ENCODE measurements at places on chromosomes 4 and X.

- DNase-seq, result peak; percentile 26
Measured at GRCh38 chrX:155027509-155028066, 944 bp downstream of the FUNDC2 start.

- DNase-seq, result no peak
Measured at GRCh38 chr4:37993806-37994205, 33.6 kb downstream of the PTTG2 start.

- DNase-seq, result peak; percentile 21
Measured at GRCh38 chr4:107035819-107036583, at the start of gene DKK2. TSS of gene DKK2 (minus strand) at chr4:107036313. CDS start at chr4:107035591, 722 bp downstream.

- no peak for DNase-seq
Measured at GRCh38 chr4:81491943-81492342, 20.2 kb upstream of the RASGEF1B start.

DNA sequence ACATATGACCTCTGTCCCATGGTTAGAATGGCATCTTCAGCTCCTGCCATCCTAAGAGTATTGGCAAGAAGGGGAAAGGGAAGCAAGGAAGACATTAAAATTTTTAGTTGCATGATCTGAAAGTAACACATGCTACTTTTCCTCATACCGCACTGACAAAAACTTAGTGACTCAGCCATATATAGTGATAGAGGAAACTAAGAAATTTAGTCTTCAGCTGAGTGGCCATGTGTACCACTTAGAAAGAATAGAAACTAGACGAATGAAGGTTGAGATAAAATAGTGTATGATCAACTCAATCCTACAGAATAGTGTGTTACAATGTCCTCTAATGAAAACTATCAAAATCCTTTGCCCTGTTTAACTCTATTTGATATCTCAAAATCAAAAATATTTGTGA, 164.1 kb downstream of the PPP3CA start:
- no peak for DNase-seq

DNA sequence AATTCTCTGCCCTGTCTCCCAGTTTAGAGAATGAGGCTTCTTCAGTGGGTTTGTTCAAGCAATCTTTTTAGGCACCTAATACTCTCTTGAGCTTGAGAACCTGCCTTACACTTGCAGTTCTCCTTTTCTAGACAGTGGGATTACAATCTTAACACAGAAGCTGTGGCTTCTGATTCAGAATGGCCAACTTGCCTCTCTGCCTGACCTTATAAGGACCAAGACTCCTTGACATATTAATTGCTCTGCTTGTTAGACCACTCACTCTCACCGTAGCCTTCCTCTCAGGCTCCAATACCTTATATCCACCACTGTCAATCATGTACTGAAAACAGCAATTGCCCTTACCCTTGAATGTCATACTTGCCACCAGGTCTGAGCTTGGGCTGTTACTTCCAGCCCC, 338.7 kb upstream of the MAOA start:
- DNase-seq, result no peak

GRCh38 chr4:4800646-4801408, 58.6 kb upstream of the MSX1 start:
- DNase-seq, result peak; percentile 51

- DNase-seq, result no peak
Measured at GRCh38 chr4:23279377-23279986, 586.7 kb downstream of the GBA3 start.

- DNase-seq, result no peak
Measured at GRCh38 chrX:74448669-74449068, 27.4 kb downstream of the SLC16A2 start.

DNA sequence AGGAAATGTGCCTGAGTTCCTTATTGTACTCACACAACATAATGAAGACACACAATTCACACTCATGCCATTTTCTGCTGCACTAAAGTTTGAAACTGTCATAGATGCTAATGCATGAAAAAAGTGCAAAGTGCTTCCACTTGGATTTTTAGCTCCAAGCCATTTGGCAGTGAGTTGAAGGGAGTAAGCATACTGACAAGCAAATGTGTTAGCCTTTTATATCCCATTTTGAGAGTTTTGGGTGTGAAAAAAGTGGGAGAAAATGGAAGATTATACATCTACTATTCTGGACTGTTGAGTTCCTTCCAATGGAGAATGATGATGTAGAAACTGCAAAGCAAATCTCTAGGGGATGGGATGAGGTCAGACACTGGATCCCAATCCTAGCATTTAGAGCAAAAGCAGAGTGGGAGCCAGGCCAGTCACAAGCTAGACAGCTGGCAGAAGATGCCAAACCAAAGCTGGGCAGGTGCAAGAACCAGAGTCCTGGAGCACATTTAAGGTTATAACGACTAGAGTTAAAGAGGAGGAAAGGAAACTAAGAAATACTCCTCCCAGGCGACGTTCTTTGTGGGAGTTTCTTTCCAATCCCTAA, 216.8 kb downstream of the FBXO8 start:
- no peak for DNase-seq

DNA sequence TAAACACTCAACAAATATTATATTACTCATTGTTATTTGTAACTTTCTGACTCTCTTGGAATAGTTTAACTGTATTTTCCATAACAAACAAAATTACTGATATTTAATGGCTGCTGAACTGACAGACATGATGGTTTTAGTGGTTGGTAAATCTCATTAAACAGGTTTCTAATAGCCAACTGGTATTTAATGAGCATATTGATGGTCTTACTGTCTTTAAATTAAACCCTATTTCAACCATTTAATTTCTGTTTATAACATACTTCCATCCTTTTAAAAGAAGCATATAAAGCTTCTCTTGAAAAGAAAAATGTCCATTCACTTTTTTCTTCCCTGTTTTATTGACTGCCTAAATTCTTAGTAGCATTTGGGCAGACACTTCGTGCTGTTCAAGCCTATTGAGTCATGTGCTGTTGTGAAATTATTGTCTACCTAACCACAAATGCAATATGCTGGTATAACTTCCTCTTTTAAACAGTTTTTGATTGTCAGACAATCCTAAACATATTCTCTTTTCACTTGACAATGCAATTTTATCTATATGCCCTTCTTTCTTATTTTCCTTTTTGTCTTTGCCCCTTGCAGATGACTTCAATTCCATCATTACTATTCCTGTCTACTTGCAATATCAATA, 163.9 kb upstream of the SLC7A11 start:
- DNase-seq, result peak; percentile 68

DNA sequence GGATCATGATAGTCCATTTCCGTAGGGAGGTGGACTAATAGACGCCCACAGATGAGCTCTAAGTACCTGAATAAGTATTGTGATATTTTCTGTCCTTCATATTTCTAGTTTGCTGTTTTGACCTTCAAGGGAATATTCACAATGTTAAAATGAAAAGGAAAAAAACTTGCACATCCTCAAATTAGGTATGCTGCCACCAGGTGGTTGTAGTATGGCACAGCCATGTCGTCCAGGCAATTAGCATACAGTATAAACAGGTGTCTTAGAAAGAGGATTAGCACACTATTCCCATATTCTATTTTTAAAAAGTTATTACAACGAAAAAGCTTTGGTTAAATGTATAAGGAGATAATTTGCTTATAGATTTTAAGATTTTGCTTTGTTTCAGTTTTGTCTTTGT, 802.0 kb downstream of the RPA4 start:
- peak; percentile 55 for DNase-seq

GRCh38 chrX:15350329-15350996, 15.1 kb upstream of the PIGA start:
- no peak for DNase-seq

DNA sequence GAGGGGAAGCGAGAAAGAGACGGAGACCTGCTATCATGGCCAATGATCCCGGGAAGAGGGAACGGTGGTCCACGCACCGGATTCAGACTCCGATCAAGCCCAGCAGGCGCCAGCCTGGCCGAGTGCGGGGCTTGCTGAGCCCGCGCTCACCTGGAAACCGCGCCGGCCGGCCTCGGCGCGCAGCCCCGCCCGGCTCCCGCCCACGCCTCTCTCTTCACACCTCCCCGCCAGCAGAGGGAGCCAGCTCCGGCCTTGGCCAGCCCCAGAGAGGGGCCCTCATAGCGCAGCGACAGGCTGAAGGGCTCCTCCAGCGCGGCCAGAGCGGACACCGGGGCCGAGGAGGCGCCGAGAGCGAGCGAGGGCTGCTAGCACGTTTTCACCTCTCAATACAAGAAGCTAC, 36.8 kb upstream of the SPANXN2 start:
- DNase-seq, result no peak

- DNase-seq, result no peak
Measured at GRCh38 chr4:3251691-3252479, 2.9 kb downstream of the MSANTD1 start.

DNA sequence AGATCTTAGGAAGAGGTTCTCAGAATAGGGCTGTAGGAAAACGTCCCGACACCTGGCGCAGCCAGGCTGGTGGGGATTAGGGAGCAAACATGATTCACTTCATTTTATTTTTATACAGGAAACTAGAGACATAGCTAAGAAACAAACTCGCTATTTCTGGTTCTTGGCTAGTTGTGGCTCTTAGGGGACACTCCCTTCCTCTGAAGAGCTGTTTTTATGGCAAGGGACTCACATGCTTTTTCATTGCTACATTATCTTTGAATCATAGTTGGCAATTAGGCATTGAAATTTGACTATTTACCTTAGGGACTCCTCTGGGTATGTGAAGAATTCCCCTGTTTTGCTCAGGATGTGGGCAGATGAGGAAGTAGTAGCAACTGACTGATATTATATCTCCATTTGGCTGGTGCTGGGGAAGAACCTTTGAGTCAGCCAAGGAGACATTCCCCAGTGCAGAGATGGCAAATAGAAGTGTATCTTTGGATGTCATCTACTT, 174.5 kb downstream of the SMIM20 start:
- DNase-seq, result peak; percentile 55

DNA sequence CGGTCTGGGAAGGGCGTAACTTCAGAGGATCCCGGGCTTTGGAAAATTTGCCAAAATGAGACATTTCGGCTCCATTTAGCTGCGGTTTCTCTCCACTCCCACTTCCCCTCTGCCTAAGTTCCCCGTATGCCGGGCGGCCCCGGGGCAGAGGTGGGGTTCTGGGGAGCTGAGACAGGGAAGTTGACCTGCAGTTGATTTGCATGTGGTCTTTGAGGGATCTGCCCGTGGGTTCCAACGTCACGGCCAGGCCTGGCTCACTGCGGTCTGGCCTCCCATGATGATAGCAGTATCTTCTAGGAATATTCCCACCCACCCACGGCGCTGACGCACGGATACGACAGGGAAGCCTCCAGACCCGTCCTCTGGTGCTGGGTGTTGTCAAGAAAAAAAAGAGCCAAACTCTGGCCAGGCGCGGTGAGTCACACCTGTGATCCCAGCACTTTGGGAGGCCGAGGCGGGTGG, 27.3 kb upstream of the CRLF2 start:
- no peak for DNase-seq

DNA sequence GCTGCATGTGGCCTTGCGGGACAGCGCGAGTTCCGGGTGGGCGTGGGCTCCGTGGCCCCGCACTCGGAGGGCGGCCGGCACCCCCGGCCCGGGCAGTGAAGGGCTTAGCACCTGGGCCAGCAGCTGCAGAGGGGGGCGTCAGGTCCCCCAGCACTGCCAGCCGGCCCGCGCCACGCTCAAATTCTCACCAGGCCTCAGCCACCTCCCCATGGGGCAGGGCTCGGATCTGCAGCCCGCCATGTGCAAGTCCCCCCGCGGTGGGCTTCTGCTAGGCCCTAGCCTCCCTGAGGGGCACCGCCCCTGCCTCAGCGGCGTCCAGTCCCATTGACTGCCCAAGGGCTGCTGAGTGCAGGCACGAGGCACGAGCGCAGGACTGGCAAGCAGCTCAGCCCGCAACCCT, 2.6 kb upstream of the MCUB start:
- no peak for DNase-seq

- no peak for DNase-seq
Measured at GRCh38 chr4:46445710-46446314, 55.9 kb upstream of the GABRA2 start.

DNA sequence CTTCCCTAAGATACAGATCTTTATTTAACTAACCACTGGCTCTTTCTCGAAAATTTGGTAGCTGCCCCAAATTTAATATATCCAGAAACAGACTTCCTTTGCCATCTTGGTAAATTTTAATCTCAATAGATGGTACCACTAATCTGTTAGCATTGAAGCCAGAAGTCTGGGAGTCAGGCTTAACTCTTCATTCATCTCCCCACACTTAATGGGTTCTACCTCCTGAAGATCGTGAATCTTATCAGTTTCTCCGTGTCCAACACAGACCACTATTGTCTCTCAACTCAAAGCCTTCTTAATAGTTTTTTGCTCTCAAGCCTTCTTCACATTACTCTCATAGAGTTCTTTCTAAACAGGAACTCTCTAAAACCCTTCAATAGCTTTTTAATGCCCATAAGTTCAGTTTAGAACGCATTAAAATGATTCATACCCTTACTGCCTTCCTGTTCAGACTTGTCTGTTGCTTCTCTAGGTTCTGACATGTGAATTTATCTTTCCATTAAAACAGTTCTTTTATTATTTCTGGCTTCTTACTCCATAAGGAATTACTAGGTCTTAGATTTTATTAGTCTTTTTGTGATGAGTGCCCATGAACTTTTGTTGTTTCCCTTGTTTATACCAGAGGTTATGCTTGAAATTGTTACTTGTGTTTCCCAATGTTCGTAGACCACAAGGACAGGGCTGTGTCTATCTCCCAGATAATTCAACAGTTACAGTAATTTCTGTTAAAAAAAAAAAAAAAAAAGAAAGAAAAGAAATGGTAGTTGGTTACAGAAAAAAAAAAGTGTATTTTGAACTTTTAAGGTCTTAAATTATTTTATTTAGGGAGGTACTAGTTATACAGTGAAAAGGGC, 54.7 kb downstream of the SMARCAD1 start:
- no peak for DNase-seq

- no peak for DNase-seq
Measured at GRCh38 chr4:181202240-181202639, 1041.0 kb upstream of the TENM3 start.

DNA sequence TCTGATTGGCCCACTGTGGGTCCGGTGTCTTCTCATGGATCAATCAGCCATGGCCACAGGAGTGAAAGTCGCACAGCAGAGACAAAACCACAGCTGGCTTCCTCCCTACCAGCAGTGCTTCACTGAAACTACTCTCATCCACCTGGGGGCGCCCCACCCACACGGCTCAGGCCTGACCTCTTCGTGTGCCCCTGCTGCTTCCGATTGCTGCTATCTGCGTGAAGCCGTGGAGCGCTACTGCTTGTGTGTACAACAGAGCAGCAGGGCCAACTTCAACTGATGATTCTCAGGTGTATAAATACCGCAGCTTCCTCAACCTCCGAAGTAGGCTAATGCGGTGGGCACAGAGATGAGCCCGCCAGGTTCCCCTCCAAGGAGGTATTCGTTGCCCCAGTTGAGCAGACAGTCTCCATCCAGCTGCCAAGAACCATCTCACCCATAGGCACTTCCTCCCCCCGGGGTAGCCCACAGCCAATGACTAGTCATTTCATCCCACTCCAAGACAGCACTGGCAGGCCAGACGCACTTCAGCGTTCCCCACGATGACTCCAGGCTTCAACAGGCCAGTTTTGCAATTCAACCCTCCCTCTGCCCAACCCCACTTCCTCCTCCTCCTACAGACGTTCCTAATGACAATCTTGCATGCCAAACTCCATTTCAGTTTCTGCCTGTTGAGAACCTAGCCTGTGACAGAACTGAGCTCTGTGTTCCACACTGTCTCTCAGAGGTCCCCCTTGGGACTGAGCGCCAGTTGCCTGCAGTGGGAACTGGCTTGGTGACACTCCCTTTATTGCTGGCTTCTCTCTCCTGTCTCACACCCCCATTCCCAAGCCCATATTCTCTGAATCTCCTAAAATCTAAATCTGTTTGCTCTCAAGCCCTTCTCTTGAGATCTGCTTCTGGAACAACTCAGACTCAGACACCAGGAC, 41.3 kb upstream of the ATP6AP2 start:
- DNase-seq, result peak; percentile 81

GRCh38 chr4:2931512-2932301, 31.5 kb downstream of the NOP14 start:
- DNase-seq, result no peak

- DNase-seq, result no peak
Measured at GRCh38 chr4:4899202-4899925, 39.9 kb downstream of the MSX1 start.

Measured in AG08395 (cell line).